Colonic mucosa (tissue), 4 donors: ENCODE measurements at places on chromosomes 3 and 15. TPM values are rescaled to one million over a fixed set of nuclear protein-coding genes. Genes with fewer than 3 reads are reported as not detected.

DNA sequence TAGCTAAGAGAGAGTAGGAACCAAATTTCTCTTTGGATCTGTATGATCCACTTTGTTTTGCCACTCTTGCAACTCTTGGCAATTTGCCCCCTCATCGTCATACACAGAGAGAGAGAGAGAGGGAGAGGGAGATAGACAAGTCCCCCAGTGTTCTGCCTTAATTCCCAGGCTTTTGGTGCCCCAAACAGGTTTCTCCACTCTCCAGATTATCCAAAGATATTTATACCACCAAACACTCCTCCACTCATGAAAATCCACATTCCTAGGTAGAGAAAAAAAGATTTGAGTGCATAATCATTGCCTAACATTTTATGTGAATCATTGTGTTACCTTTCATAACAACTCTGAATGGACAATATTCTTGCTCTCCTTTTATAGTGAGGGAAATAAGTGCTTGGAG is 15.3 kb downstream of the ACP3 start:
- DNase-seq = no peak
- no peak overlapping the region for H3K27ac ChIP-seq
- no peaks in the 10 kb centered on the region for H3K27me3 ChIP-seq
- no peaks in the 10 kb centered on the region for H3K36me3 ChIP-seq
- no peak overlapping the region for H3K4me3 ChIP-seq
- H3K4me1 ChIP-seq = no peaks in the 10 kb centered on the region

The CPNE9 gene
- total RNA-seq = not detected

The EXD1 gene
- not detected for total RNA-seq

DNA sequence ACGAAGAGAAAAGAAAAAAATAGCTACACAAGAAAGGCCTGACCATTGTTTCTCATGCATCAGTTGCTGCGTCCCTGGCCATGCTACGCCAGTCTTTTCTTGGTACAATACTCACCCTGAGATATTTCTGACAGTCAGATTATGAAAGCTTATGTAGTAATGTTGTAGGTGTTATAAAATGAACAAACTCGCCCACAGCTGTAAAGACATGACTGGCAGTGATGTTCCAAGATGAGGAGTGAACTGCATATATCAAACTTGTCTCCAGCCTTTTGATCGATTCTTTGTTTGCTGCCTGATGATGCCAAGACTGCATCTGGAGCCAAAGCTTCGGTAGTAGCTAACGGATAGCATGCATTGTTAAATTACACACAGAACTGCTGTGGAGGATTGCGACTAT is 822.7 kb downstream of the TUSC7 start:
- no peaks in the 10 kb centered on the region for H3K4me1 ChIP-seq
- no peaks in the 10 kb centered on the region for H3K27me3 ChIP-seq
- no peaks in the 10 kb centered on the region for H3K36me3 ChIP-seq
- H3K4me3 ChIP-seq = no peak overlapping the region

DNA sequence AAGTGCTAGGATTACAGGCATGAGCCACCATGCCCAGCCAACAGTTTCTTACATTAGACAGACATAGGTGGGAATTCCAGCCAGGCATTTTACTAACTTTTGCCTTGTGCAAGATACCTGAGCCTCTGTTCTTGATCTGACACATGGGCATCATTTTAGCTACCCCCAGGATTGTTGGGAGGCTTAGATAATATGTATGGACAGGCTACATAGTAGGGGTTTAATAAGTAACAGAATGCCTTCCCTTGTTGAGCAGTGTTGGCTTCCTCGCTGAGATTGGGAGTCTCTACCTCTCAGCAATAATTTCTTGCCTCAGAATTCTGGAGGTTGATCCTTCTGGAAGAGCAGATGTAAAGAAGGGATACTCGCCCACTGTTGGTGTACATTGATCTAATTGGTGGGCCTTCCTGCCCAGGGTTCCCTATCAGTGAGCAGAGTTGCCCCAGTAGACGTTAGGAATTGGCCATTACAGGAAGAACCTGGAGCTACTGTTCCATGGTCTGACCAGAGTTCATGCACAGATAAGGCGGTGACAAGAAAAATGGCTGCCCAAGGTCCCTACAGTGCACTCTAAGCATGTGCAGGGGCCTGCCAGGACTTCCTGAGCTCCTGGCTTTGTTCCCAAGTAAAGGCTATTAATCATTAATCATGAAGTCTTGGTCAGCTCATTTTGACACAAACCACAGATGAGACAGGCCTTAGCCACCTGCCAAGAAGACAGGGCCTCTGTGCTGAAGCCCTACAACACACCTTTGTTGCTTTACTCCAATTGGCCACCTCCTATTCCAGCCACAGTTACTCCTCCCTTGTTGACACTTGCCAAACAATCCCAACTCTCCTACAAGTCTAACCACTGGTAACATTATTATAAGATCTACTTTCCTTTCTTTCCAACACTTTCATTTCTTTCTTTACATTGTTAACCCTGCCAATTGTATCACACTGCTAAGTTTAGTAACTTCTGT is 5.0 kb upstream of the IL17RE start:
- H3K4me1 ChIP-seq = peaks cover 13% of the 10 kb centered on the region
- H3K27ac ChIP-seq = peak overlapping the region; percentile 97
- peak overlapping the region; percentile 8 for H3K4me3 ChIP-seq
- no peaks in the 10 kb centered on the region for H3K36me3 ChIP-seq
- peak; percentile 77 for DNase-seq

The LYZL4 gene
- not detected for total RNA-seq

The DNAH12 gene
- 0.02 TPM for total RNA-seq

DNA sequence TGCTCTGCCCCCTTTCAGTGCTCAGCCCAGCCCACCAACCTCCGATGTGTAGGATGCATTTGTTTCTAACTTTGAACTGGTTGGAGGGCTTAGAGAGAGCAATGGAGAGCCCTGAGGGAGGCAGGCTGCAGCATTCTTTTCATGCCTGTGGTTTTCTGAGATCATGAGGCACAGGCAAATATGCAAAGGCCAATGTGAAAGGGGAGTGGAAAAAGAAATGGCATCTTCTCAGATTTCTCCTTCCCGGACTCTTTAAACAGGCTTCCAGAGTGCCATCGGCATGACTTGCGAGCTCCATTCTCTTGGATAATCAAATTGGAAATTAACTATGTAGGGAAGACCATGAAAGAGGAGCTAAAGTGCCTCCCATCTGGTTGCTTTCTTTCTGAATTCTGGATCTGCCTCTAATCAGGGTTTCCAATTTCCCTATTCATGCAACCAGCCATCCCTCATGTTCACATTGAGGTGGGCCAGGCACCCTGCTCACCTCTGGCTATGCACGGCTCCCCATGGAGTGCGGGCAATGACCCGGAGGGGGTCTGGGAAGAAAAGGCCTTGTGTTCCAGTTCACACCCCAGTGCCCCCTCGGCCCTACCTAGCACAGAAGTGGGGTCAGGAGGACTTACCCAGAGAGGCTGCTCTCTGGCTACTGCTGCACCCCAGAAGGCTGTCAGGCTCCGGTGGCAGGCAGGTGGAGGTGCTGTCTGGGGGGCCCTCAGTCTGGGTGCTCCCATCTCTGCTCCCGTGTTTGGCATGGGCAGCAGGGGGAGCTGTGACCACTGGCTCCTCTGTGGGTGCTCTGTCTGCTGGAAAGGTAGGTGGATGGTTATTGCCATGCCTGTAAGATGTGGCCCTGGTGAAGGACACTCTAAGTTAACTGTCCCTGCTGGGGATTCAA is 16.1 kb downstream of the AMOTL2 start:
- peak overlapping the region; percentile 50 for H3K27ac ChIP-seq
- H3K27me3 ChIP-seq = no peaks in the 10 kb centered on the region
- H3K36me3 ChIP-seq = peaks cover 11% of the 10 kb centered on the region
- no peak for DNase-seq
- no peak overlapping the region for H3K4me3 ChIP-seq

The GPR171 gene
- total RNA-seq = 0.40 TPM

DNA sequence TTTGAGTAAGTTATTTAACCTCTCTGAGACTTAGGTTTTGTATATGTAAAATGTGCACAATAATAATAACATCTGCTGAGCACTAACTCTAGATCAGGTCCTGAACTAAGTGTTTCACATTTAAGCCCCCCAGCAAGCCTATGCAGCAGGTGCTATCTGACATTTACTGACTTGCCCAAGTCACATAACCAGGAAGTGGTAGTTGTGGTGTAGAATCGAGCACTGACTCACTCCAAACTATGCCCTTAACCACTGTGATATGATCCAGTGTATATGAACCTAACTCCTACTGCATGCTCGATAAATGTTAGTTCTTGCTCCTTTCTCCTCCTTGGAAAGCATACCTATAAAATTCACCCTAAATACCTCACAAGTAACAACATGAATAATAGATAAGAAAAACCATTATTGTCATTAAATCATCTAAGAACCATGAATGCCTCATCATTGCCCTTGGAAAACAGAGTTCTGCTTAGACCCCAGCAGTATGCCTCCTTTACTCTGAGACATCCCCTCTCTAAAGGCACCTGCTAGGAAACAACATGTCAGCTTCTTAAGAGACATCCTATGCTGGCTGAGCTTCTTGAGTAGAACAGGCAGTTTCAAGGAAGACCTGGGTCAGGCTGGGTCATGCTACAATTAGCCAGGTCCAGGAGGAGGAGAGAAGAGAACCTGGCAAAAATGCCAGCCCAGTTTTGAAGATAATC is 3.0 kb upstream of the SHC4 start:
- H3K36me3 ChIP-seq = no peaks in the 10 kb centered on the region
- H3K27ac ChIP-seq = no peak overlapping the region

DNA sequence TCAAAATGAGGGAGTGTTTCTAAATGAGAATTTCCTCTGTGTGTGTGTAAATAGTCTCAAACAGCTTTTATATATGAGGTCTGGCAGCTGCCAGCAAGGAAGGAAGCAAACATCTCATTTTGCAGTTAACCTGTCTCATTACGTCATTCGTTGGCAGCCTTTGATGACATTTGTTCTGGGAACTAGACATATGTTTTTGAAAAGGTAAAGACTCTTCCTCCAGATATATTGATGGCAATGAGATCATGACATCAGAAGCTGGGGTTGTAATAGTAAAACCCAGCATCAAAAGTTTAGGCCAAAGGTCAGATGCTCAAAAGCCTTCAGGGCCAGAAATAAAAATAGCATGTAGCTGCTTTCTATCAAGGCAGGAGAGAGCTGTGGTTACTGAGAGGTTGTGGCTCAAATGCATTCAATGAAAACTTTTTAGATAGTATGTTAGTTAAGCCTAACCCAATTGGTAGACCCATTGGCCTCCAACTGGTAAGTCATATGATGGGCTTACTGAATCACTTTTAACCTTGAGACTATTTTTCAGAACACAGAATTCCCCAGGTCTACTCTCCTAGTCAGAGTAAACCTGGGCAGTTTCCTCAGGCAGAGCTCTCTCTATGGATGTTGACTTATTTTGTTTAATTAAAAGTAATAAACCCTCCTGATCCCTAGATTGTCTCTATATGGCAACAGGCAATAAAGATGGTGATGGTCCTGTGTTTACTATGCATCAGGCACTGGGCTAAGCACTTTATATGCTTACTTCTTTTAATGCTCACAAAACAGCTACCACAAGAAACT is 386.5 kb upstream of the CFAP20DC start:
- H3K36me3 ChIP-seq = no peaks in the 10 kb centered on the region
- H3K27me3 ChIP-seq = no peaks in the 10 kb centered on the region
- H3K4me3 ChIP-seq = no peak overlapping the region
- H3K27ac ChIP-seq = no peak overlapping the region
- peak; percentile 33 for DNase-seq

DNA sequence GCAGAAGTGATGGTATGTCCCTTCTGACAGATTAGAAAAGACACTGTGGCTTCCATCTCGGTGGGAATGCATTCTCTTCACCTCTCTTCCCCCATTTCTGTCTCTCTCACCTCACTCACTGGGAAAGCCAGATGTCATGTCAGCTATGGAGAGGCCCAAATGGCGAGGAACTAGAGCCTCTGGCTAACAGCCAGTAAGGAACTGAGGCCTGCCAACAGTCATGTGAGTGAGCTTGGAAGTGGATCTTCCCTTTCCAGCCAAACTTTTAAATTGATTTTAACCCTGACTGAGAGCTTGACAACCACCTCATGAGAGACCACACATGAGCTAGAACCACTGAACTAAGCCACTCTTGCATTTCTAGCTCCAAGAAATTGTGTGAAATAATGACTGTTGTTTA is 35.2 kb upstream of the CDAN1 start:
- peak; percentile 23 for DNase-seq
- no peaks in the 10 kb centered on the region for H3K4me1 ChIP-seq
- H3K4me3 ChIP-seq = no peak overlapping the region
- H3K36me3 ChIP-seq = no peaks in the 10 kb centered on the region
- H3K27ac ChIP-seq = no peak overlapping the region
- no peaks in the 10 kb centered on the region for H3K27me3 ChIP-seq

The TICRR gene
- total RNA-seq = 14.6 TPM

The CRTC3 gene
- 24.2 TPM for total RNA-seq
